ENCODE measurements at places on chromosomes 6 and 20. TPM values are rescaled to one million over a fixed set of nuclear protein-coding genes. Genes with fewer than 3 reads are reported as not detected.

Gene MYLIP
- total RNA-seq: 76.0 TPM

Gene OXT
- total RNA-seq: 0.92 TPM

Gene PRR18
- 0.77 TPM for total RNA-seq

Gene TTBK1
- total RNA-seq: 0.36 TPM

Gene SLC18B1
- 28.8 TPM for total RNA-seq

Gene MCCD1
- 0.47 TPM for total RNA-seq

Gene COX4I2
- total RNA-seq: 3.6 TPM

Gene SNAP25
- total RNA-seq: 3.6 TPM

- H3K4me3 ChIP-seq: no peak overlapping the region
- H3K36me3 ChIP-seq: no peaks in the 10 kb centered on the region
- H3K27ac ChIP-seq: no peak overlapping the region
- DNase-seq: no peak
These were observed 73.6 kb upstream of the BHLHE23 start for GRCh38 chr20:63080411-63080810.

DNA sequence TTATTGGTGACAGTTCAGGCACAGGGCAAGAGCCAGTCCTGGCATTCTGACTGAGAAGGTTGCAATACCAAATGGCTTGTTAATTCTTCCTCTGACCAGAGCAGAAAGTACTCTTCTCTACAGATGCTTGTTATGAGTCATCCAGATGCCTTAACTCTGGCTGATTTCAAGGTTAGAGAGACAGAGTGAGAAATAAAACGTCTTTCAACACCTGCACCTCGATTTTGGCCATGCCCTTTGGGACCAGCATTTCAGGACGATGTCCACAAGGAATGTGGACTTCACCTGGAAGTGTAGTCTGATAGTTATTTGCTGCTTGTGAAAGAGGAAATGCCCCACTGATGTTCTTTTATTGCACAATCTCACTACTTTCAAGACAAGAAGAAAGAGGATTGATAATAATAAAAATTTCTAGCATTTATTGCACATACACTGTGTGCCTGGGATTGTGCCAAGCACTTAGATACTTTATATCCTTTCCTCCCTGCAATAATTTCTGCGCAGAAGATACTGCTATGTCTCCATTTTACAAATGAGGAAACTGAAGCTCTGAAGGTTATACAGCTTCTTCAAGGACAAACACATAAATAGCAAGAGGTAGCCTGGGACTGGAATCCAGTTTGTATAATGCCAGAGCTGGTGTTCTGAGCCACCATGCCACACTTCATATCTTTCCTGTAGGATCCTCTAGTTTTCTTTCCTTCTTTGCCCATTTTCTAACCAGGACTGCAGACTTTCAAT is 33.5 kb upstream of the MCM3 start:
- H3K4me1 ChIP-seq: peaks cover 9% of the 10 kb centered on the region
- H3K4me3 ChIP-seq: no peak overlapping the region

GRCh38 chr20:45247865-45248264 is 6.5 kb downstream of the SLPI start:
- no peak for DNase-seq
- peaks cover 19% of the 10 kb centered on the region for H3K27me3 ChIP-seq
- no peak overlapping the region for H3K4me3 ChIP-seq
- no peaks in the 10 kb centered on the region for H3K4me1 ChIP-seq
- H3K36me3 ChIP-seq: no peaks in the 10 kb centered on the region

- H3K4me1 ChIP-seq: peaks cover 6% of the 10 kb centered on the region
- H3K27me3 ChIP-seq: no peaks in the 10 kb centered on the region
- H3K4me3 ChIP-seq: no peak overlapping the region
- H3K27ac ChIP-seq: peak overlapping the region; percentile 4
- peak; percentile 6 for DNase-seq
These were observed 274.9 kb downstream of the UTRN start for GRCh38 chr6:144559865-144560593.

GRCh38 chr6:10382322-10382721 is 32.6 kb downstream of the TFAP2A start:
- H3K27me3 ChIP-seq: peaks cover 78% of the 10 kb centered on the region
- peak overlapping the region; percentile 69 for H3K27ac ChIP-seq
- peaks cover 32% of the 10 kb centered on the region for H3K4me1 ChIP-seq
- no peaks in the 10 kb centered on the region for H3K36me3 ChIP-seq
- no peak overlapping the region for H3K4me3 ChIP-seq

DNA sequence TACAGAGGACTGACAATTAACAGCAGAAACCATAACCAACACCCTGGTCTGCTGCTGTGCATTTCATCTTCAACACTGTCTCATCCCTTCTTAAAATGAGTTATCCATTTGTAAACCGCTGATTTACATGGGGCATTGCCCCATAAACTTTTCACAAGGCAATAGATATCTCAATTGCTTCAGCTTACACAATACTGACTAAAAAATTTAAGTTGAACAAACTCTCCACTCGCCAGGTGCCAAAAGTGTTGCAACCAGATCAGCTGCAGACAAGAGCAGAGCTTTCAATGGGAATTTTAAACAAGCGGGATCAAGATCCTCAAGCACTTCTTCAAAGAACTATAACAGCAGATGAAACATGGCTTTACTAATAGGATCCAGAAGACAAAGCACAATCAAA is 183.0 kb downstream of the TASP1 start:
- H3K36me3 ChIP-seq: no peaks in the 10 kb centered on the region
- H3K4me1 ChIP-seq: no peaks in the 10 kb centered on the region
- H3K27me3 ChIP-seq: no peaks in the 10 kb centered on the region
- no peak overlapping the region for H3K27ac ChIP-seq
- H3K4me3 ChIP-seq: no peak overlapping the region
- no peak for DNase-seq

DNA sequence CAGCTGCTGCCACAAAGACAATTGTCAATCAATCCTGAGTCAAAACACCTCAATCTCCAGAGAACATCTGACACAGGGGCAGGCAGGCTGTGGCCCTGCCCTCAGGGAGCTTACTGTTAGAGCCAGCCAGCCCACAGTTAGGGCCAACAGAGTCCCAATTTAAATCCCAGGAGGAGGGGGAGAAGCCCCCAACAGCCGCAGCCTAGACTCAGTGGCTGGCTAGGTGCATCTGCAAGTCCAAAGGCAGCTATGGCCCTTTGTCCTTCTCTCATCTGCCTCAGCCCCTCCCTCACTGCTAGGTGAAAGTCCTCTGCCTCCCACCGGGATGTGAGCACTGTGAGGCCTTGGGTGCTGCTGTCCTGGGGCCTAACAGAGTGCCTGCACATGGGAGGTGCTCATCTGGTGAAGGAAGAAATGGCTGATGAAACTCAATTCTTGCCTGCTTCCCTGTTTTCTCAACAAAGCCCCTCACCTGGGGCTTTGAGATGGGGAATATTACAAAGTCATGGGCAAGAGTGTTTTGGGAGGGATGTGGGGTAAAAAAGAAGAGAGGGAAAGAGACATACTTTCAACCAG is 33.7 kb upstream of the VEGFA start:
- H3K4me1 ChIP-seq: peaks cover 14% of the 10 kb centered on the region
- no peaks in the 10 kb centered on the region for H3K36me3 ChIP-seq
- H3K27me3 ChIP-seq: no peaks in the 10 kb centered on the region
- no peak for DNase-seq

- H3K4me1 ChIP-seq: no peaks in the 10 kb centered on the region
- no peaks in the 10 kb centered on the region for H3K27me3 ChIP-seq
- H3K36me3 ChIP-seq: no peaks in the 10 kb centered on the region
- DNase-seq: no peak
- H3K27ac ChIP-seq: no peak overlapping the region
These were observed 172.8 kb downstream of the BACH2 start for GRCh38 chr6:90123831-90124230.

- no peak for DNase-seq
- H3K4me3 ChIP-seq: peak overlapping the region; percentile 91
- H3K27me3 ChIP-seq: no peaks in the 10 kb centered on the region
- peaks cover 9% of the 10 kb centered on the region for H3K4me1 ChIP-seq
These were observed 572 bp upstream of the ZDHHC14 start for GRCh38 chr6:157380458-157380778.

GRCh38 chr20:37711001-37711400 is 17.2 kb downstream of the CTNNBL1 start:
- peaks cover 25% of the 10 kb centered on the region for H3K4me1 ChIP-seq
- no peaks in the 10 kb centered on the region for H3K27me3 ChIP-seq
- no peak overlapping the region for H3K4me3 ChIP-seq
- no peaks in the 10 kb centered on the region for H3K36me3 ChIP-seq
- peak overlapping the region; percentile 80 for H3K27ac ChIP-seq

DNA sequence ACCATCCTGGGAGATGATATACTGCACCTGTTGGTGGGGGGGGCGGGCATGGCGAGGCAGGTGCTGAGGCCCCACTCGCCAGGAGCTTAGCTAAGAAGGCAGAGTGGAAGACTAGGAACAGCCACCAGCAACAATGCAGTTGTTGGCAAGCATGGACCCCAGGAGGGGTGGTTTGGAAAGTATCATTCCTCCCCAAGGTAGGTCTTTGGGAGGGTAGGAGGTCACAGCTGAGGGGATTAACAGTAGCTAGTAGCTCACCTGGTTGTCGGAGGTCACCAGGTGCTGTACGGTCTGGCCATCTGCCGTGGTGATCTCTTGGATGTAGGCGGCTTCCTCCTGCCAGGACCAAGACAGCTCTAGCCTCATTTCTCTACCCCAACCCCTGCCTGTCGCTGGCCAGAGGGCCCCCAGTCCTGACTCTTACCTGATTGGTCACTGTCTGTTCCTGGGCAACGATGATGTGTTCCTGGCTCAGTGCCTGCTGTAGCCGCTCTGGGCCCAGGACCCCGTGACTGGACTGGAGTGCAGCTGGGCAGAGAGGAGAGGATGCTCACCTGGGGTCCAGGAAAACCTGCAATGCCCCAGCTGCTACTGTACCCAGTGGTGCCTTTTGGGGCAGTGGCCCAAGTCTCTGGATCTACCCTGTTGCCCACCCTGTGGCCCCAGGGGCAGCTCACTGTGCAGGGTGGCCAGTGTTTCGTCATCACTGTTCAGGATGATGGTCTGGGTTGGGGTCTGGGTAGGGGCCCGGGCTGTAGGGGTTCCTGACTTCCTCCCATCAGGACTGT is 15.3 kb downstream of the PCIF1 start:
- no peaks in the 10 kb centered on the region for H3K36me3 ChIP-seq
- no peak for DNase-seq
- H3K27me3 ChIP-seq: no peaks in the 10 kb centered on the region

DNA sequence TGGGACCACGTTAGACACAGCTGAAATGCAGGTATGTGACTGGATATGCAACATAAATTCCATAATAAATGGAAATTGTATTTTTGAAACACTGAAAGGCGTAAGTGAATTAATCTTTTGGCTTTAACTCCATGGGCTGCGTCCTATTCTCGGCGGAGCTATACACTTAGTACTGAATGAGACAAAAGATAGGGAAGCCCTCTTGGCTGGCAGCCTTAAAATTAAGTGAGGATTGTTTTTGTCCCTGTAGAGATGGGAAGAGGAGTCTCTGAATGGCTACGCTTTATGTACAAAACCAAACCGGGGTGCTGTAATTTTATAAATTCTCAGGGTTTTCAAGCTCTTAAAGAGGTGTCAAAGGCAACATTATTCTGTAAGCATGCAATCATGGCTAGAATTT is 429.8 kb downstream of the QKI start:
- DNase-seq: no peak
- H3K27me3 ChIP-seq: no peaks in the 10 kb centered on the region
- no peaks in the 10 kb centered on the region for H3K4me1 ChIP-seq
- no peaks in the 10 kb centered on the region for H3K36me3 ChIP-seq

GRCh38 chr6:96761794-96762193 is 75.5 kb downstream of the GPR63 start:
- no peak for DNase-seq
- H3K36me3 ChIP-seq: no peaks in the 10 kb centered on the region
- no peaks in the 10 kb centered on the region for H3K4me1 ChIP-seq
- no peak overlapping the region for H3K27ac ChIP-seq
- H3K27me3 ChIP-seq: no peaks in the 10 kb centered on the region

- H3K36me3 ChIP-seq: no peaks in the 10 kb centered on the region
- H3K4me3 ChIP-seq: no peak overlapping the region
- no peaks in the 10 kb centered on the region for H3K4me1 ChIP-seq
- H3K27me3 ChIP-seq: no peaks in the 10 kb centered on the region
These were observed 215.1 kb downstream of the PRL start for GRCh38 chr6:22081709-22082108.

DNA sequence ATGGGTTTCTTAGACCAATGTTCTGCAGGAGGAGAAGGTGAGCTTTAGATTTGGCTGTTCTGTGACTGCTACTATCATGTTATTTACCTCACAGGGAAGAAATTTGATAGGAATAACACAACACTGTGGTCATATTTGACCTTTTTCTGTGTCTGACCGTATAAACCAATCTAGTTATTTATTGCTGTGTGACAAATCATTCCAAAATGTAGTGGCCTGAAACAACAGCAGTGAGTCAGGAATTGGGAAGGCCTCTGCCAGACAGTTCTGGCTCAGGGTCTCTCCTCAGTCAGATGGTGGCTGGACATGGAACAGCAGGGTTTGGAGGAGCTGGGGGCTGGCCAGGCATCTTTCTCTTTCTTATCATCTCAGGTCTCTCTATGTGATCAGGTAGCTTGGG is 33.0 kb downstream of the RIPOR2 start:
- H3K27ac ChIP-seq: no peak overlapping the region
- DNase-seq: no peak
- H3K27me3 ChIP-seq: no peaks in the 10 kb centered on the region
- H3K36me3 ChIP-seq: no peaks in the 10 kb centered on the region

- H3K27me3 ChIP-seq: peaks cover 25% of the 10 kb centered on the region
- H3K4me1 ChIP-seq: peaks cover 21% of the 10 kb centered on the region
- no peak for DNase-seq
- H3K4me3 ChIP-seq: no peak overlapping the region
These were observed 20.6 kb upstream of the NFATC2 start for GRCh38 chr20:51563174-51563485.

- H3K27ac ChIP-seq: peak overlapping the region; percentile 45
- H3K27me3 ChIP-seq: no peaks in the 10 kb centered on the region
- no peak overlapping the region for H3K4me3 ChIP-seq
- no peak for DNase-seq
- H3K36me3 ChIP-seq: no peaks in the 10 kb centered on the region
These were observed 251.6 kb upstream of the TAB2 start for GRCh38 chr6:149065658-149066556.

- peaks cover 4% of the 10 kb centered on the region for H3K4me1 ChIP-seq
- no peak overlapping the region for H3K4me3 ChIP-seq
- no peaks in the 10 kb centered on the region for H3K36me3 ChIP-seq
- peaks cover 21% of the 10 kb centered on the region for H3K27me3 ChIP-seq
- no peak for DNase-seq
These were observed 45.5 kb upstream of the SNAP25 start for GRCh38 chr20:10172998-10173655.

GRCh38 chr6:35363293-35363750 is 21.0 kb downstream of the PPARD start:
- H3K4me1 ChIP-seq: peaks cover 19% of the 10 kb centered on the region
- H3K4me3 ChIP-seq: no peak overlapping the region
- no peaks in the 10 kb centered on the region for H3K27me3 ChIP-seq
- peak; percentile 57 for DNase-seq

Measured in hepatocyte (in vitro differentiated cells).